ENCODE measurements at places on chromosomes 2 and 18. TPM values are rescaled to one million over a fixed set of nuclear protein-coding genes. Genes with fewer than 3 reads are reported as not detected.

RAB17 gene
- 8.8 TPM for total RNA-seq

MYCN gene
- 5.8 TPM for total RNA-seq

CASP10 gene
- total RNA-seq: 34.9 TPM

MATN3 gene
- total RNA-seq: not detected

TMEM200C gene
- total RNA-seq: not detected

KHK gene
- total RNA-seq: 18.2 TPM

DNA sequence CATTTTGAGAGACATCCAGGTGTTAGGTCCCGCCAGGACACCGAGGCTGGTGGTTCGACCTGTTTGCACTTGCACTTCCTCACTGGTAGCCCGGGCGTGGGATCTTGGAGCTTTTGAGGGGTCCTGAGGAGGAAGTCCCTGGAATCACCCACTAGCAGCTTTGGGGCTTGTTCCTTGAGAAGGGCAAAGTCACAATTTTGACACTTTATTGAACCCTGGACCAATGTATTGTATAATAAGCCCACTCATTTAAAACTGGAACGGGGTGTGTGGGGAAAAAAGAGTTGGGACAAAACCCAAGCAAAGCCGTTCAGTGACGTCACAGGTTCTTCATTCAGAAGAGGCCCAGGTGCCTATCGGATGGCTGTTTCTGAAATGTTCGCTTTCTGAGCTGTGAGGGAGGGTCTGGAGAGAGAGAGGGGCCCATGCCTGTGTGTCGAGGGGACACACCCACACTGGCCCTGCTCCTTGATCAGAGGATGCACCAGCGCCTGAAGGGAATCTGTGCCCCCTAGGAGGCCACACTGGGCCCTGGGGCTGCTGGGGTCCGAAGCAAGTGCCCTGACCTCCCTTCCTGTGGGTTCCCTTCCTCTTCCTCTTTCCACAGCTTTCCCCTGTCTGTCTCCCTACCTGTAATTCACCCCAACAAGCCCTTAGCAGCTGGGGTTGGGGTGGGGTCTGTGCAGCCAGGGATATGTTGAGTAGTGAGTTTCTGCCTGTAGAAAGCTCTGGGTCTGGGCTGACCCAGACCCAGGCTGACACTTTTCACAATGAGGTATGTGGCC, 2.6 kb downstream of the LPIN1 start:
- no peak for DNase-seq
- peaks cover 86% of the 10 kb centered on the region for H3K4me1 ChIP-seq
- no peaks in the 10 kb centered on the region for H3K36me3 ChIP-seq
- peak overlapping the region; percentile 93 for H3K27ac ChIP-seq
- H3K4me3 ChIP-seq: no peak overlapping the region
- no peaks in the 10 kb centered on the region for H3K27me3 ChIP-seq

DNA sequence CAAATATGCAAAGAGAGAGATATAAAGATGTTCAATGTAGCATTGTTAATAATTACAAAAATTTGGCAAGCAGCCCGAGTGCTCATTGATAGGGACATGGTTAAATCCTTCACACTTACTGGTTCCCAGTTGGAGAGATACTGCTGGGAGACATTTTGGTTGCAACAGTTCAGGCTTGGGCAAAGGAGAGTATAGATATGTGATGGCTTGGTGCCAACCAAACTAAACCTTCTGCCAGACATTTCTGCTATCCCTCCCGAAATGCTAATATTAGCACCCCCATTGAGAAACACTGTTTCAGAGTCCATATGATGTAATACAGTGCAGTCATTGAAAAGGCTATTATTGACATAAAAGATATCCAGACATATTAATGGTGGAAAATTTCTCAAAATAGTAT, 11.5 kb downstream of the GEN1 start:
- H3K4me1 ChIP-seq: no peaks in the 10 kb centered on the region
- peaks cover 11% of the 10 kb centered on the region for H3K36me3 ChIP-seq
- DNase-seq: no peak
- no peak overlapping the region for H3K4me3 ChIP-seq
- H3K27ac ChIP-seq: no peak overlapping the region
- H3K27me3 ChIP-seq: no peaks in the 10 kb centered on the region

DNA sequence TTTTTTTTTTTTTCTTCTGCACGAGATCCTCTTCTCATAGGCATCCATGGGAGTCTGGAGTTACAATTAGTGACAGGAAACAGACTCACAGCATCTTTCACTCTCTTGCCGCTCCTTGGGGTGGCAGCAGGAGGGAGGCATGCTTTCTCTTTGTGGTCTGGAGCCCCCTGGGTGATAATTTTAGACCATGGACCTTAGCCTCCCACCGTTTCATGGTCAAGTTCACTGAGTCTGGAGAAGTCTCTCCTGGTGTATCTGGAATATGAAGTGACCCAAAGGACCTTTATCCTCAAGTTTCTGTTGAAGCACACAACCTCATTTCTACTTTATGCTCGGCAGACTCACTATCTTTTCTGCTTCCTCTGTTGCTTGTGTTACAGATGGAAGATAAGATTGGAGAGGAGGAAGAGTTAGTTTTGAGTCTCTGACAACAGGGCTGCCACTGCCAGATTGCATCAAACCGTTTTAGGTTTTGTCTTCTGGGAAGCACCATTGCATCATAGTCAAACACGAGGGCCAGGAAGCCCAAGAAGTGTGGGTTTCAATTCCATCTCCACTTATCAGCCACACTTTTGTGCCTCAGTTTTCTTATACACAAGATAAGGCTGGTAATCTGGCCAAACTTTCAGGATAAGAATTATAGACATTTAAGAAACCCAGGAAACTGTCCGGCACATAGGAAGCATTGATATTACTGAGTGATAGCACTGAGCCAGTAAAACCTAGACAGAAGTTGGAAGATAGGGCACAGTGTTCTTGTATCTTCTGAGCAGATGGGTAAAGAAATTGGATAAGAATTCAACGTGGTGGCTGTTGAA, 62.3 kb downstream of the ADCYAP1 start:
- peaks cover 10% of the 10 kb centered on the region for H3K27me3 ChIP-seq
- H3K36me3 ChIP-seq: no peaks in the 10 kb centered on the region
- DNase-seq: no peak
- no peaks in the 10 kb centered on the region for H3K4me1 ChIP-seq
- no peak overlapping the region for H3K4me3 ChIP-seq

DNA sequence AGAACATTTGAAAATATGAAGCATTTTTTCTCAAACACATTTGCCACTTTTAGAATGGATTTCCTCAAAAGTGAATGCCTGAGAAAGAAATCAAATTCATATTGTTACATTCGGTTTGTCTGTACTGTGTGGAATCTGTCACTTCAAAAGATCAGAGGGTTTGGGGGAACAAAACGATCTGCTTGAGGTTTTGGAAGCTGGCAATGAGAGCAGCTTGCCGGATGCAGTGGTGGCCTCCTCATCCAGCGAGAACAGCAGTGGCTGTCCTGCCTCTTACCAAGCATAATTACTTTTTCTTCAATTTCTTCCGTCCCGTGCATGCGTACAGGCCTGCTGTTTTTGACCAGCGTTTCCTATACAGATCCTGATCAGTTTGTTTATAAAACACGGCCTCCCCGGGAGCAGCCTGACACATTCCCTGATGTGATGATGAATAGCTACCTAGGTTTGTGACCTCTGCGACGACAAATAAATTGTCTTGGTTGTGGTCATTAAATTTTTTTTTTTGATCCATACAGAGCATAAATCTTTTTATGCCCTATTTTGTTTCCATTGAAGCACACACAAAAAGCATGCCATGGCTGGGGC, 45.2 kb downstream of the ITGA6 start:
- H3K27me3 ChIP-seq: no peaks in the 10 kb centered on the region
- H3K27ac ChIP-seq: no peak overlapping the region
- H3K4me1 ChIP-seq: no peaks in the 10 kb centered on the region
- no peak overlapping the region for H3K4me3 ChIP-seq

DNA sequence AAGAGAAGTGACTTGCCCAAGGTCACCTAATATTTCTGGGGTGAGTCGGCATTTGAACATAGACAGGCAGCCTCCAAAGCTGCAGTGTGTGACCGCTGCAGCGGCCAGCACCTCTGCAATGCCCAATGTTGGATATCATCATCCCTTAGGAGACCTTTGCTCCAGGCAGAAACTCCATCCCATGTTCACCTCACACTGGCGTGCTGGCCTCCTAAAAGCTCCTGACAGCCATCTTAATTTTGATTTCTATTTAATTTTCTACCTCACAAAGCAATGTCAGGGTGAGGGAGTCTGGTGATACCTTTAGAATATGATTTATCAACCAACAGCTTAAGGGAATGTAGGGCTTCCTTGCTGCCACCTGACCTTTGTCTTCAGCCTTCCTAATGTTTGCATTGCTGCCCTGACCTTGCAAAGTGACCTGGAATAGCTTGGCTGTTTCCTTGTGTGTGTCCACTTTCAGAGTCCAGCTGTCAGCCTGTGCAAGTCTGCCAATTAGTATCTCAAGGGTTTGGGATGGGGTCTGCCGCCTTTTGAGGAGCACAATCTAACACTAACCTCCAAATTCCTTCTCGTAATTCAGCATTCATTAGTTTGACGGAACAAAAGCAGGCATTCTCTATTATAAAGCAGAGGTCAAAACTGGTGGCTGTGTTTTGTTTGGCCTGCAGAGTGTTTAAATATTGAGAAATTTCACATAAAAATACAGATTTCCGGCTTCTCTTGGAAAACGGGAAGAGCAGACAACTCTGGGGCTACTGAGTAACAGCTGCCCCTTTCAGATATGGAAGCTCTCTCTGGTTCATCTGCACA, 127.6 kb downstream of the PLEKHM3 start:
- no peaks in the 10 kb centered on the region for H3K27me3 ChIP-seq
- no peak overlapping the region for H3K4me3 ChIP-seq
- DNase-seq: peak; percentile 27
- peaks cover 51% of the 10 kb centered on the region for H3K4me1 ChIP-seq
- peak overlapping the region; percentile 34 for H3K27ac ChIP-seq
- H3K36me3 ChIP-seq: no peaks in the 10 kb centered on the region

- no peak overlapping the region for H3K4me3 ChIP-seq
- no peaks in the 10 kb centered on the region for H3K4me1 ChIP-seq
- no peak overlapping the region for H3K27ac ChIP-seq
- no peaks in the 10 kb centered on the region for H3K27me3 ChIP-seq
These were observed 738.5 kb downstream of the CNTNAP5 start for GRCh38 chr2:124763611-124764010.

GRCh38 chr18:23583071-23583865, 3.0 kb downstream of the NPC1 start:
- H3K4me3 ChIP-seq: no peak overlapping the region
- no peak overlapping the region for H3K27ac ChIP-seq
- H3K36me3 ChIP-seq: no peaks in the 10 kb centered on the region
- no peak for DNase-seq
- H3K27me3 ChIP-seq: no peaks in the 10 kb centered on the region
